ENCODE measurements at places on chromosomes 16 and 17.

DNA sequence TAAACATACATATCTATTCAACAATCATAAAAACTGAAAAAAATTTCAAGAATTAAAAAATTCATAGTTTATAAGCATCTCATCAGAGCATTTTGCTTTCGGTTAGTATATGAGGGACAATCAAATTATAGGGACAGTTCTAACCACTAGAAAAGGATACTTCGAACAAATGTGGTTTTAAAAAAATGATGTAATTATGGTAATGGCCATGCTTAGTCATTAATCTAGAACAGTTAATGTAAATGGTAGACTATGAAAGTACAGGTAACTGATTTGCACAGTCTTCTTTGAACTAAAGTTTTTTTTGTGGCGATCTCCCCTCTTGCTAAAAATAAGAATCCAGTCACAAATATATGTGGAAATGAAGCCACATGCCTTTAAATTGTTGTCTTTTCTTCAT is 63.5 kb upstream of the PHOSPHO1 start:
- no peak for DNase-seq

DNA sequence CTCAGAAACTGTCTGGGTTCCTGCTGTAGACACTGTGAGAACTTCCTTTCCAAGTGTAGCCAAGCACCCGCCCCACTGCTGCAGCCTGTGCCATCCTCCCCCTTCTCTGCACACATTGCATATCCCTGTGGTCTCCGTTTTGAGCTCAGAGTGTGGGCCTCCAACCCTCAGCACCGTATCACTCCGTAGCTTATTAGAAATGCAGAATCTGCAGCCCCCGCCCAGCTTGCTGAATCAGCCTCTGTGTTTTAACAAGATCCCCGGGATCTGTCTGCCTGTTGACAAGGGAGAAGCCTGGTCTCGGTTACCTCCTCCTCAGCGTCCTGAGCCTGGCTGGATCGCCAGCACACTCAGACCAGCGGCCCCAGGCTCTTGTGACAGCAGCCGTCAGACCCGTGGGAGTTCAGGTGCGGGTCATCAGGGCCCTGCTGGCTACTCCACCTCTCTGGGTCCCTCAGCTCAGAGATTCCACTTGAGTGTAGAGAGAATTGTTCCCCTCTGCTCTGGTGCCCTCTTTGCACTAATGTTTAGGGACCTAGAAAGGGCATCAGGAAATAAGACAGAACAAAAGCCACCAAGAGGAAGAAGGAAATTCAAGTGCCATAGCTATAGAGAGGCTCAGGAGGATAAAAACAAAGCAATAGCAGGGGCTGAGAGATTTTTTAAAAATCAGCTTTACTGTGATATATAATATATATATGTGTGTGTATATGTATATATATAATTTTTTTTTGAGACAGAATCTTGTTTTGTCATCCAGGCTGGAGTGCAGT is 92.3 kb downstream of the PITPNC1 start:
- DNase-seq = no peak

GRCh38 chr17:57603978-57604377 is 141.1 kb downstream of the CCDC182 start:
- DNase-seq = no peak

DNA sequence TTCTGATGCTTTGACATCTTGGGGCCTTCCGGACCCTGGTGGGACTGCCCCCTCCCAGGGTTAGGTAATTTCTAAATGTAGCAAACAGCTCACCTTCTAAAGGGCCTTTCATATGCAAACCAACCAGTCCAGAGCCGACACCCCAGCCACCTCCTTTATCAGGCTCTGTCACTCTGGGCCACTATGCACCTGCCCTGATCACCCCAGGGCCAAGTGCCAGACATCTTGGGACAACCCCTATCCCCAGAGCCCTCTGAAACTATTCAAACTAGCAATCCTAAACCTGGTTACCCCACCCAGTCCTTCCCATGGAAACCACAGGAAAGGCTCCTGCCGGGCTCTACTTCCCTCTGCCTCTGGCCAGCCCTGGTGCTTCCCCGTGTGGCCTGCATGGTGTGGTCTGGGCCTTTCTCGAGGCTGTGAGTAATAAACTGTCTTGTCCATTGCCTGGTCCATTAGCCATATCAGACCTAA is 91.2 kb upstream of the TNRC6C start:
- no peak for DNase-seq

Measured in AG10803 (cell line).